ENCODE measurements at places on chromosomes 13 and 19.

- DNase-seq = no peak
These were observed 2.7 kb downstream of the PLEKHF1 start for GRCh38 chr19:29667901-29668341.

- no peak for DNase-seq
These were observed at the start of gene CD37 for GRCh38 chr19:49335071-49335783. TSS of gene CD37 (plus strand) at chr19:49335406. CDS start at chr19:49335541, 135 bp downstream.

DNA sequence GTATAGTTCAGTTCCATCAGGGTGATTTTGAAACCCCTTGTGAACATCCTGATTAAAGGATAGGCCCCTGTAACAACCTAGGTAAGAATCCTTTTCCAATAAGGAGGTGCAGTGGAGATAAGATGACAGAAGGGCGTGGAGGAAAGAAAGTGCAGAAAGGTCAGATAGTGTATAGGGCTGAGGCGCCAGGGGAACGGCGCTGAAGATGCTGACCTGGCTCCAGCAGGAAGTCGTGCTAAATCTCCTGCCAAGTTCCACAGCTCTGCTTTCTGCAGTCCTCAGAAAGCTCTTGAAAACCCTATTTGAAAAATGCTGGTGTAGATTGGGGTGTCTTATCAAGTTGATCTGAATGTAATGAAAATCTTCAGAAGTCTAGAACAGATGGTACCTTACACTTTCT lies 221.7 kb downstream of the COG6 start:
- no peak for DNase-seq

GRCh38 chr19:44002212-44002565 lies 568 bp upstream of the ZNF230 start:
- no peak for DNase-seq

- DNase-seq = no peak
These were observed 237.5 kb downstream of the COG6 start for GRCh38 chr13:39892721-39893685.

DNA sequence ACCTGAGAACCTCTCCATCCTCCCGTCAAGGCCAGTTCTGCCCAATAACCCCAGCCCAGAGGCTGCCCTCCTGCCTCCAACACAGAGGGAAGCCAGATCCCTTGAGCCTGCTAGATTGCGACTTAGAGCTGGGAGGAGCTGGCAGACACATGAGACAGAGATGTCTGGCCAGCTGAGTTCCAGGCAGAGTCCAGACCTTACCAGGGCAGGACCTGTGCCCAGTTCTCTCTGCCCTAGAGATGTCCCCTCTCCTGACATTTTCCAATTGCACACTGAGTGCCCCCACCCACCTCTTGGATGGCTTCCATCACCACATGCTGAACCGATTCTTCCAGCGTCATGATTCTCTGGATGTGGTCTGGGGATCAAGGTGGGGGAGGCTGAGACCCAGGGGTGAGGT lies 3.0 kb downstream of the HOOK2 start:
- no peak for DNase-seq

GRCh38 chr13:99380921-99381645 lies 73.9 kb upstream of the GPR183 start:
- no peak for DNase-seq

GRCh38 chr13:111936267-111936925 lies 130.6 kb upstream of the SOX1 start:
- no peak for DNase-seq

DNA sequence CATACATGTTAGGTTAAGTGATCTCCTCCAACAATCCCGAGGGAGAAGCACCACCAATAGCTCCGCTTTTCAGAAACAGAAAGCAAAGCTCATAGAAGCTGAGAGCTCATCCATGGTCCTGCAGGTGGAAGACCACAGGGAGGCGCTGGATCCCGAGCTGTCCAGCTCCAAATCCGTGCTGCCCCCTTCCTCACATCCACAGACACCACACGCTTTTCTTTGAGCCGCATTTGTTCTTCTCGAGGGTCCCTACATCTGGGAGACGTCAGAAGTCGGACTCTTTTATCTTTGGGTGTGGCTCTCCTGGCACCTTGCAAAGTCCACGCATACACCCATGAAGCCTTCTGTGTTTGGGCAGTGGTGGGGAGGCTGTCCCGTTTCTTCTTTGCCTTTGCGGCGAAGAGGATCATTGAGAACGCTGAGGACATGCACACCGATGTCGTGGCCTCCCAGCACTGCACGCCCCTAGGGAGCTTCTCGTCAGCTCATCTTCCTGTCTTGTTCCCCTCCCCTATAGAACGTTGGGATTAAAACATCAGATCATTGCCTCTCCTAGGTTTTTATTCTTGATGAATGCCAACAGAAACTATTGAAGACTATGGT lies 184.8 kb downstream of the TEX29 start:
- no peak for DNase-seq

- no peak for DNase-seq
These were observed 5.6 kb upstream of the RAB8A start for GRCh38 chr19:16106121-16106520.

- no peak for DNase-seq
These were observed 5.9 kb upstream of the ZNF551 start for GRCh38 chr19:57675881-57676280.

DNA sequence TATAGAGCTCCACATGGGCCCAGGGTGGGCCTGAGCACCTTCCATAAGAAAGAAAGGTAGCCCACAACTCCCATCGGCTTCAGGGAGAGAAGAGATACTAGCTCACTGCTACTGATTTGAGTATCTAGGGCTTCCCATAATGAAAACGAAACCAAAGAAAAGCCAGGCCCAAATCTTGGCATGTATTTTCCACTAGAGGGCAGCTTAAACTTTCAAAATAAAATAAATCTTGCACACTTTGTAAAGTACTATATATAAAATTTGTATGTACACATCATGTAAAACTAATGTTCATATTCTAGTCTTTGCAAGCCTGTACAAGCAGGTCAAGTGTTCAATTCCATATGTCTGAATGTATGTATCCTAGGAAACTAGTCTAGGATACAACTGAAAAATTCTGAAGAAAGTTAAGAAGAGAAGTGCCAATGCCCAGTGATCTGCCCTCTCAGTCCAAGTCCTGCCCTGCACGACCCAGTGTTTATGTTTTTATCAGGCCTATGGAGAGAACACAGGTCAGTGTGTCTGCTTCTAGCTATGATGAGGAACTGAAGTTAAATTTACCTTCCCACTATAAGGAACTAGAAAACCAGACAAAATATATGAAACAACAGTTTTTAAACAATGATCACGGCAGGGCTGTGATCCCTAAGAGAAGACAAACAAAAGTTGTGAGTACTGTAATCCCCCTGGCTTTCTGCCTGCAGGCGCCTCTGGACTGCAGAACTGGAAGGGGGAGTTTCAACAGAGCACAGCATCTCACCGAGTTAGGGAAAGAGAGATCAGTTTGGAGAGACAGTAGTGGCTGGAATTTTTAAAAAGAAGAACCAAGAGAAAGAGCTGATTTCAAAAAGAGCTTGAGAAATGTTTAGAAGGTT lies 475.7 kb downstream of the UQCRFS1 start:
- DNase-seq = peak; percentile 2

GRCh38 chr19:10279737-10280442 lies 6.9 kb upstream of the ICAM4 start:
- DNase-seq = no peak

GRCh38 chr19:17346109-17346671 lies 8.8 kb downstream of the GTPBP3 start:
- DNase-seq = no peak

- DNase-seq = peak; percentile 45
These were observed 43.7 kb upstream of the ENOX1 start for GRCh38 chr13:43830497-43830881.

GRCh38 chr19:50723735-50724521 lies 764 bp downstream of the CLEC11A start:
- DNase-seq = no peak

GRCh38 chr19:15296353-15296752 lies 36.0 kb downstream of the BRD4 start:
- no peak for DNase-seq

GRCh38 chr13:20994441-20994821 lies 67.0 kb downstream of the LATS2 start:
- DNase-seq = no peak

- DNase-seq = no peak
These were observed 70.4 kb upstream of the GPR183 start for GRCh38 chr13:99377641-99378040.

DNA sequence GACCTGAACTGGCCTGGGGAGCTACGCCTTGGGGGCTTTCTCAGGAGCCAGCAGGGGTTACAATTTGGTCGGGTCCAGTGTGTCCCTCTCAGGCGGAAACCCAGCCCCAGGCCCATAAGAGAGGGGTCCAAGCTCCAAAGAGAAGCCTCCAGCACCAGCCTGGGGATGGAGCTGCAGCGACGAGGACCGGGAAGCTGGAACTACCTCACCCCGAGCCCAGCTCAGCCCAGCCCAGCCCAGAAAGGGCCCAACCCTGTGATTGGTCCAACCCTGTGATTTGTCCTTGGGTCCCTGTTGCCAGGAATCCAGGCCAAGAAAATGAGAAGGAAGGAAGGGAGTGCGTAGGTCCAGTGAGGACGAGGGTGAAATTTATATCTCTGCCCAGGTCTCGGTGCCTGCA lies 24.1 kb downstream of the CLEC4M start:
- no peak for DNase-seq

- DNase-seq = no peak
These were observed 8.3 kb downstream of the GTF3A start for GRCh38 chr13:27432611-27433210.

DNA sequence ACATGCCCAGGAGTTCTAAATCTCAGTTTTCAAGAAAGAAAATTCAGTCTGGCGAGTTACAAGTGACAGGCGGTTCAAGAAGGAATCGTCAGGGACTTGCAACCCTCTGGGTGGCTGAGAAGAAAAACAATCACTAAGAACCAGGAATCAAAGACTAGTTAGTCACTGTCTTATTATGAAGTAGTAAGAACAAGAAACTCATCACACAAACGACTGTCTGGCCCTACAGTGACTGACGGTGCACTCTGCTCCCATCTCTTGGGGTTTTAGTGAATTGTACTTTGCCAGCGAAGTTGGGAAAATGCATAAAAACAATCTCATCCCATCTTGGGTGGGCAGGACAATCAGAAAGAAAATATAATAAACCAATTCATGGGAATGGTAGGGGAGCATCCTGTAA lies 63.7 kb upstream of the SACS start:
- DNase-seq = no peak

- DNase-seq = no peak
These were observed 64.0 kb upstream of the ZNF681 start for GRCh38 chr19:23822735-23823134.
